ENCODE measurements at places on chromosomes 12 and 14.

GRCh38 chr12:6276956-6277620 is 33.4 kb upstream of the PLEKHG6 start:
- DNase-seq: no peak

DNA sequence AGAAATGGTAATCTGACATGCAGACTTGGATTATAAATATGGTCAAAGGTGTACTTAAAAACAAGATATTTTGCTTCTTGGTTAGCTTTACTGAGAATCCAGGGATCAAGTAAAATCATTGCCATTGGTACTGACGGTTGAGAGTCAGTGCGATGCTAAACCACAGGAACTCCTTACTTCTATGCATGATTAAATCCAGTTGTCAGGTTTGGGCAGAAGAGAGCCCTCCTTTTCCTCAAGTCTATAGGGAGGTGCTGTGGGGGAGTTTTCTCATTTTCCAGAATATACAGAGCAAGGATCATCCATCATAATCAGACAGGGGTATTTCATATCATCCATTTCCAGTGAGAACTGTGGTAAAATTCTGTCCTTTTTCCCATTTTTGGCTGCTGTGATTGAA is 839.1 kb downstream of the NRXN3 start:
- DNase-seq: no peak

DNA sequence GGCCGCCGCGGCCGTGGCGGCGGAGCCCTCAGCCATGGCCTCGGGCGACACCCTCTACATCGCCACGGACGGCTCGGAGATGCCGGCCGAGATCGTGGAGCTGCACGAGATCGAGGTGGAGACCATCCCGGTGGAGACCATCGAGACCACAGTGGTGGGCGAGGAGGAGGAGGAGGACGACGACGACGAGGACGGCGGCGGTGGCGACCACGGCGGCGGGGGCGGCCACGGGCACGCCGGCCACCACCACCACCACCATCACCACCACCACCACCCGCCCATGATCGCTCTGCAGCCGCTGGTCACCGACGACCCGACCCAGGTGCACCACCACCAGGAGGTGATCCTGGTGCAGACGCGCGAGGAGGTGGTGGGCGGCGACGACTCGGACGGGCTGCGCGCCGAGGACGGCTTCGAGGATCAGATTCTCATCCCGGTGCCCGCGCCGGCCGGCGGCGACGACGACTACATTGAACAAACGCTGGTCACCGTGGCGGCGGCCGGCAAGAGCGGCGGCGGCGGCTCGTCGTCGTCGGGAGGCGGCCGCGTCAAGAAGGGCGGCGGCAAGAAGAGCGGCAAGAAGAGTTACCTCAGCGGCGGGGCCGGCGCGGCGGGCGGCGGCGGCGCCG is 381 bp downstream of the YY1 start:
- no peak for DNase-seq

GRCh38 chr12:80064951-80065350 is 34.4 kb upstream of the OTOGL start:
- no peak for DNase-seq

DNA sequence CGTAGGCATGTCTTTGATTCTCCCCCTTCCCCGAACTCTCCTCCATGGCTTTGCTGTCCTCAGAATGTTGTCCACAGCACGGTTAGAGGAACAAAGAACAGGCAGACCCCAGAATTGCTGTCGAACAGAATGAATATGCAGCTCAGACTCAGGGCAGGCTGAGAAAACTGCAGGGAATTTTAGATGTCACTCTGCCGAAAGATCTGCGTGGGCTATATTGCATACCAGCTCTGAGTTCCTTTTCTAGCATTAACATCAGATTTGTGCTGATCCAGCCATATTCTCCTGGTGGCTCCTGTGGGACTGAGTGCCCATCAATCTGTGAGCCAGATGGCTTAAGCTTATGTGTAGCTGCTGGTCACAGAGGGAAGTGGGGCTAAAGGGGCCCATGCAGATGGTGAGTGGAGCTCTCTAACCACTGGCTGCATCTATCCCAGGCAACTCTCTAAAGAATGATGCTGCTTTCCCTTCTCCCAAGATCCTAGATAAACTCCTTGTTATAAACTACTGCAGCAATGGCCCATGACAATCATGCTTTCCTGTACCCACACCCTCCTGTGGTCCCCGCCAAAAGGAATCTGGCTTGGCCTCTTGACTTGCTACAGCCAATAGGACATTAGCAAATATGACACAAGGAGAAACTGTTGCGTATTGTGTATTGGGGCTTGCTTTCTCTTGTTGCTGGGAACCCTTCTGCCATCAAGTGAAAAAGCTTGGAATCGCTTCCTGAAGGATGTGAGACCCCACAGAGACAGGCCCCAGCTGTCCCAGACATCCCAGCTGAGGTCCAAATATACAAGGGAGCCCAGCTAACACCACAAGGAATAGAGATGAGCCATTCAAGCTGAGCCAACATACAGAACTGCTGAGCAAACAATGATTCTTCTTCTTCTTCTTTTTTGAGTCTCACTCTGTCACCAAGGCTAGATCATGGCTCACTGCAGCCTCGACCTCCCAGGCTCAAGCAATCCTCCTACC is 101.3 kb downstream of the FOXN3 start:
- no peak for DNase-seq

- no peak for DNase-seq
Measured at GRCh38 chr12:52245259-52245961, 12.4 kb downstream of the KRT7 start.

- no peak for DNase-seq
Measured at GRCh38 chr14:24072436-24072835, 1.1 kb downstream of the CPNE6 start.

DNA sequence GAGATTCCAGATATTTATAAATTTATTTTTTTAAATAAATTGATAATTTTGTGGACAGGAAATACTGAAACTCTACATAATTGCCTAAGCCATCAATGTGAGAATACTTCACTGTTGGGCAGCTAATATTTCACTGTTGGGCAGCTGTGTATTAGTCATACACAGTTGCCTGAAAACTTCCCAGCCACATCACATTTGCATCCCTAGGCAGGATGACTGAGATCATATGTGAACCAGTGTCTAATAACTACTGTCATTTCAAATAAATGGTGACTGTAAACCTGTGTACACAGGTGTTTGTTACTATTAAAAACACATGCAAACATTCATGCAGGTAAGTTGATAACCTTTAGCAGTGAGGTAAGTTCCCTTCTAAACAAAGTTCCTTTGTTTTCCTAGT is 43.9 kb downstream of the TMTC3 start:
- DNase-seq: no peak

Data from omental fat pad (tissue), 4 donors.